ENCODE measurements at places on chromosomes 12 and 14. TPM values are rescaled to one million over a fixed set of nuclear protein-coding genes. Genes with fewer than 3 reads are reported as not detected.

GRCh38 chr12:28543021-28543890, 353.0 kb downstream of the CCDC91 start:
- H3K4me3 ChIP-seq: no peak overlapping the region
- H3K4me1 ChIP-seq: no peaks in the 10 kb centered on the region
- no peak for DNase-seq
- H3K36me3 ChIP-seq: no peaks in the 10 kb centered on the region
- no peaks in the 10 kb centered on the region for H3K27me3 ChIP-seq
- H3K27ac ChIP-seq: no peak overlapping the region

Gene RTRAF
- total RNA-seq: 166 TPM

Gene SLC25A21
- 1.4 TPM for total RNA-seq

GRCh38 chr12:29207120-29207519, 58.0 kb downstream of the FAR2 start:
- H3K27me3 ChIP-seq: no peaks in the 10 kb centered on the region
- peaks cover 26% of the 10 kb centered on the region for H3K4me1 ChIP-seq
- peak overlapping the region; percentile 20 for H3K27ac ChIP-seq

GRCh38 chr12:64335886-64336466, 54.6 kb downstream of the C12orf56 start:
- no peaks in the 10 kb centered on the region for H3K27me3 ChIP-seq
- no peak overlapping the region for H3K27ac ChIP-seq
- H3K36me3 ChIP-seq: no peaks in the 10 kb centered on the region
- no peak for DNase-seq

- H3K36me3 ChIP-seq: peaks cover 22% of the 10 kb centered on the region
- no peak for DNase-seq
- H3K4me3 ChIP-seq: no peak overlapping the region
- no peaks in the 10 kb centered on the region for H3K4me1 ChIP-seq
- no peak overlapping the region for H3K27ac ChIP-seq
These were observed 26.3 kb downstream of the LDHB start for GRCh38 chr12:21631367-21631766.

DNA sequence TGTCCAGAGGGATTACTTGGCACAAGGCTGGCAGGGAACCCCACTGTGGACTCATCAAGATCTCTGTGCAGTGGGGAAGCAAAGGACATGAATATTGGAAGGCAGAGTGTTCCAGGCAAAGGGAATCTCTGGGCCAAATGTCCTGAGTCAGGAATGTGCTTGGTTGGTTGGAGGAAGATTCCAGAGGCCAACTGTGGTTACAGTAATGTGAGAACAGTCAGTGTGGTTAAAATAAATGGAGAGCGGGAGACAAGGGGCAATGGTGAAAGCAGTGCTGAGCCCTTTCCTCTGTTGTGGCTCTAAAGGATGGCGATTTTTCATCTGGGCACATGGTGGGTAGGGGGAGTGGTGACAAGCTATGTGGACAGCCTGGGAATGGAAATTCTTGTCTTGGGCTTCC, 948.2 kb downstream of the BCL11B start:
- DNase-seq: no peak
- H3K4me3 ChIP-seq: no peak overlapping the region
- no peaks in the 10 kb centered on the region for H3K27me3 ChIP-seq
- H3K36me3 ChIP-seq: no peaks in the 10 kb centered on the region

DNA sequence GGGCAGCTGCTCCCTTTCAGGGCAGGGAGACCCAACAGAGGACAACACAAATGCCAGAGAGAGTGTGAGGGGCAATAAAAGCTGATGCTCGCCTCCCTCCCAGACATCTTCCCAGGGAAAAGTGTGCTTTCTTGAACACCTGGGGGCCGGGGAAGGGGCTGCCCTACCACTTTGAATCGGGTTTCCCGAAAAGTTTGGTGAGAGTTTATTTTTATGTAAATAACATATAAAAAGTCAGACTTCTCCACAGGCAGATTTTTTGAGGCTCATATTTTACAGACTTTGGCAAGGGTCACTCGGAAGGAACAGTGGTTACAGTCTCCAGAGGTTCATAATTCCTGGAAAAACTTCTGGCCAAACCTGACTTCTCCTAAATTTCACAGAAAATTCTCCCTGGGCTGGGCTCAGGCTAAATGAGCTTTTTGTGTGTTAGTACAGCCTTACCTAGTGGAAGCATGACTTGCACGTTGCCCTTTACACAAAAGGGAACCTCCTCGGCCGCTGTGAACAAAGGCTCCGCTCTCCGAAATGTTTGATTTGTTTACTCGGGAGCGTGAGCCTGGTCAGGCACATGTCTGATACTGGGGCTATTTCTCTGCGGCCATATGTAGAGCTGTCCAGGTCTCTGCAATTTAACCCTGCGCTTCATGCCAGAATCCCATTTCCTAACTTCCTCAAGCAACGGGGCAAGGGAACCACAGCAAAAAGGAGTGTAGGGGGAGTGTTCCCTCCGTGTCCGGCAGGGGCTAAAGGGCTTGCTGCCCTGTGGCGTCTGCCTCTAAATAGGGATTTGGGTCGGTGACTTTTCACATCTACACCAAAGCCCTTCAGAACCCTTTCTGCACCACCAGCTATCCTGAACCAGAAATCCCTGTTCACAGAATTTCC, 3.4 kb downstream of the RTL1 start:
- no peaks in the 10 kb centered on the region for H3K27me3 ChIP-seq
- DNase-seq: no peak
- peaks cover 40% of the 10 kb centered on the region for H3K4me1 ChIP-seq
- peak overlapping the region; percentile 37 for H3K4me3 ChIP-seq

- H3K4me1 ChIP-seq: no peaks in the 10 kb centered on the region
- peaks cover 33% of the 10 kb centered on the region for H3K27me3 ChIP-seq
- H3K36me3 ChIP-seq: no peaks in the 10 kb centered on the region
- H3K27ac ChIP-seq: no peak overlapping the region
These were observed 48.1 kb downstream of the KLRG1 start for GRCh38 chr12:9037431-9037830.

Gene FBXO33
- 9.1 TPM for total RNA-seq

- no peak for DNase-seq
- H3K4me3 ChIP-seq: no peak overlapping the region
- H3K36me3 ChIP-seq: no peaks in the 10 kb centered on the region
- H3K4me1 ChIP-seq: no peaks in the 10 kb centered on the region
- peaks cover 45% of the 10 kb centered on the region for H3K27me3 ChIP-seq
- no peak overlapping the region for H3K27ac ChIP-seq
These were observed 49.7 kb downstream of the KIF26A start for GRCh38 chr14:104187931-104188726.

Gene DNAJC22
- total RNA-seq: 9.6 TPM

Gene NPAS3
- total RNA-seq: not detected

- H3K4me1 ChIP-seq: no peaks in the 10 kb centered on the region
- DNase-seq: no peak
- H3K4me3 ChIP-seq: no peak overlapping the region
These were observed 313.3 kb downstream of the TMEM121 start for GRCh38 chr14:105839425-105840265.

Gene SP1
- 58.0 TPM for total RNA-seq

- peak overlapping the region; percentile 20 for H3K4me3 ChIP-seq
- DNase-seq: peak; percentile 10
- peaks cover 5% of the 10 kb centered on the region for H3K36me3 ChIP-seq
- peak overlapping the region; percentile 83 for H3K27ac ChIP-seq
- peaks cover 41% of the 10 kb centered on the region for H3K4me1 ChIP-seq
These were observed 103.7 kb upstream of the IFNG-AS1 start for GRCh38 chr12:67885375-67886169.

Gene BCL11B
- total RNA-seq: 0.59 TPM

- H3K4me3 ChIP-seq: no peak overlapping the region
- no peak overlapping the region for H3K27ac ChIP-seq
- H3K4me1 ChIP-seq: no peaks in the 10 kb centered on the region
- no peaks in the 10 kb centered on the region for H3K27me3 ChIP-seq
These were observed 10.1 kb upstream of the RAB35 start for GRCh38 chr12:120126635-120127005.

DNA sequence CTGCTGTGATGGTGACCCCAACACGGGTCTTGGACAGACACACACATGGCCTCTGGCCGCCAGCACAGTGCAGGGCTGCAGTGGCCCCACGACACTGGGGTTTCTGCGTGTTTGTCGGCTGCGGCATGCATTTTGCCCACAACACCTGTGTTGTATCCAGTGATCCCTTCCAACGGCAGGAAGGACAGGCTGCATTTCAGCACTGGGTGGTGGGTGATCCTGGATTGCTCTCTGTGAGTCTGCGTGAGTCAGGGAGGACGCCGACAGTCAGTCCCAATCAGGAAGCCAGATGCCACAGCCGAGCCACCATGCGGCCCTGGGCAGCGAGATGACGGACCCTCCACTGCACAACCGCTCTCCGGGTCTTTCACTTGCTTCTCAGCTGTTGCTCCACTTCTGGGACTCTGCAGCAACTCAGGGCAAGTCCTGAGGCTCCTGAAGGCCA, 20.6 kb downstream of the LRTM2 start:
- no peaks in the 10 kb centered on the region for H3K36me3 ChIP-seq
- no peaks in the 10 kb centered on the region for H3K4me1 ChIP-seq
- no peak overlapping the region for H3K4me3 ChIP-seq

- H3K36me3 ChIP-seq: no peaks in the 10 kb centered on the region
- H3K4me1 ChIP-seq: peaks cover 7% of the 10 kb centered on the region
- no peaks in the 10 kb centered on the region for H3K27me3 ChIP-seq
- no peak for DNase-seq
- H3K27ac ChIP-seq: no peak overlapping the region
These were observed 55.4 kb upstream of the PYGL start for GRCh38 chr14:50999726-51000125.

DNA sequence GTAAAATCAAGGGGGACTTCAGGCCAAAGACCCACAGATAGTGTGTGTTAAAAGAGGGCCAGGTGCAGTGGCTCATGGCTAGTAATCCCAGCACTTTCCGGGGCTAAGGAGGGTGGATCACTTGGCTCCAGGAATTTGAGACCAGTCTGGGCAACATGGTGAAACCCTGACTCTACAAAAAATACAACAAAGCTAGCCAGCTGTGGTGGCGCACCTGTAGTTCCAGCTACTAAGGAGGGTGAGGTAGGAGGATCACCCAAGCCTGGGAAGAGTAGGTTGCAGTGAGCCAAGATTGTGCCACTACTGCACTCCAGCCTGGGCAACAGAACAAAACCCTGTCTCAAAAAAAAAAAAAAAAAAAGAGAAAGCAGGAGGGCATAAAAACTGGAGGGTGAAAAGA, 8.5 kb downstream of the VCPKMT start:
- no peak for DNase-seq
- peaks cover 36% of the 10 kb centered on the region for H3K36me3 ChIP-seq
- H3K27me3 ChIP-seq: no peaks in the 10 kb centered on the region
- H3K27ac ChIP-seq: no peak overlapping the region

Gene KRT71
- not detected for total RNA-seq

Gene SSTR1
- 0.24 TPM for total RNA-seq

Data from Calu3 (cell line).